ENCODE measurements at places on chromosomes 7 and 10. TPM values are rescaled to one million over a fixed set of nuclear protein-coding genes. Genes with fewer than 3 reads are reported as not detected.

Gene GIMAP8
- total RNA-seq = 7.7 TPM

Gene PRRT4
- 2.2 TPM for total RNA-seq

DNA sequence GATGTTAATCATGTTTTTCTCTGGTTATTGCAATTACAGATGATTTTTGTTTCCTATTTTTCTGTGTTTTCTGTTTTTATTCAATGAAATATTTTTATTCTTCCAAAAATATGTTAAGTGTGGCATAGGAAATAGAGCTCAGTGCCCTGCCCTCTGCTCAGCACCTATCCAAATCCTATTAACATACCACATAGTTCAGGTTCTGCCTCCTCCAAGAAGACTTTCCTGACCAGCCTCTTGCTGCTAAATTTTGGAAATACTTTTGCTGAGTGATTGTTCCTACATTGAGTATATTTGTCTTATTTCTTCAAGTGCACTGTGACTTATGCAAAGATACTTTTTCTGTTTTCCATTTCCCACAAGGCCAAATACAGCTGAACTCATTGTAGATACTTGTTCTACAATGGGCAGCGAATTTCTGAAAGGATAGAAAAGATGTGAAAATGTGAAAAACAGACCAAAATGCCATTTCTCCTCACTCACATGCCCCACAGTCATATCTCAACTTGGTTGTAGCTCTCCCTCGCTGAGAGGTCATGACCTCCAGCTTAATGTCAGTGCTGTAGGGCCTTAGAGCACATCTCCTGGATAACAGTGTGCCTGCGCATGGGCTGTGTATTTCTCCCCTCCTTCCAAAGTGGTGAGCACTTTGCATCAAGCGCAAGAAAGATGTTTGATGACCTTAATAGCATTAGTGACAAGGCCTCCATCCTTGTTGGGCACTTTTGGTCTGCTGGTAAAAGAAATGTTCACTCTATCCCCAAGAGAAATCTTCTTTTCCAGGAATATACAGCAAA lies 677.3 kb downstream of the LRMDA start:
- peaks cover 12% of the 10 kb centered on the region for H3K27me3 ChIP-seq
- H3K4me3 ChIP-seq = no peak overlapping the region
- H3K4me1 ChIP-seq = no peaks in the 10 kb centered on the region
- DNase-seq = no peak
- H3K27ac ChIP-seq = no peak overlapping the region

DNA sequence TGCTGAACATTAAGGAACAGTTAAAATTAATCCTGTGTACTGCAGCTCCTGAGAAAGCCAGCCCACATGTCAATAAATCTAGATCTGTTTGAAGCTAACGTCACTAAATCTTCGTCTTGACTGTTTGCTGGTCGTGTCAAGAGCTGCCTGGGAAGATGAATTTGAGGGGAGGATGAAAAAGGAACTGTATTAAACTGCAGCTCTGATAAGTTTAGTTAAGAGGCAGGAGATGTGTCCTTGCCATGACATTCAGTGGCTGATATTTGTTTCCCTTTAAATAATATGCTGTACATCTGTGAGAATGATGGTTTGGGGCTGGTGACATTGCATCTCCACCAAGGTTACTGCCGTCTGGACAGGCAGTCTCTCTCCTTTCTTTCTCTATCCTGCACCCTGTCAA lies 435.3 kb downstream of the LRMDA start:
- DNase-seq = no peak
- no peaks in the 10 kb centered on the region for H3K36me3 ChIP-seq
- no peaks in the 10 kb centered on the region for H3K27me3 ChIP-seq
- no peaks in the 10 kb centered on the region for H3K4me1 ChIP-seq
- H3K4me3 ChIP-seq = no peak overlapping the region

GRCh38 chr10:114713525-114714090 lies 55.5 kb upstream of the ABLIM1 start:
- no peaks in the 10 kb centered on the region for H3K27me3 ChIP-seq
- H3K36me3 ChIP-seq = no peaks in the 10 kb centered on the region
- H3K27ac ChIP-seq = peak overlapping the region; percentile 64
- peaks cover 41% of the 10 kb centered on the region for H3K4me1 ChIP-seq

DNA sequence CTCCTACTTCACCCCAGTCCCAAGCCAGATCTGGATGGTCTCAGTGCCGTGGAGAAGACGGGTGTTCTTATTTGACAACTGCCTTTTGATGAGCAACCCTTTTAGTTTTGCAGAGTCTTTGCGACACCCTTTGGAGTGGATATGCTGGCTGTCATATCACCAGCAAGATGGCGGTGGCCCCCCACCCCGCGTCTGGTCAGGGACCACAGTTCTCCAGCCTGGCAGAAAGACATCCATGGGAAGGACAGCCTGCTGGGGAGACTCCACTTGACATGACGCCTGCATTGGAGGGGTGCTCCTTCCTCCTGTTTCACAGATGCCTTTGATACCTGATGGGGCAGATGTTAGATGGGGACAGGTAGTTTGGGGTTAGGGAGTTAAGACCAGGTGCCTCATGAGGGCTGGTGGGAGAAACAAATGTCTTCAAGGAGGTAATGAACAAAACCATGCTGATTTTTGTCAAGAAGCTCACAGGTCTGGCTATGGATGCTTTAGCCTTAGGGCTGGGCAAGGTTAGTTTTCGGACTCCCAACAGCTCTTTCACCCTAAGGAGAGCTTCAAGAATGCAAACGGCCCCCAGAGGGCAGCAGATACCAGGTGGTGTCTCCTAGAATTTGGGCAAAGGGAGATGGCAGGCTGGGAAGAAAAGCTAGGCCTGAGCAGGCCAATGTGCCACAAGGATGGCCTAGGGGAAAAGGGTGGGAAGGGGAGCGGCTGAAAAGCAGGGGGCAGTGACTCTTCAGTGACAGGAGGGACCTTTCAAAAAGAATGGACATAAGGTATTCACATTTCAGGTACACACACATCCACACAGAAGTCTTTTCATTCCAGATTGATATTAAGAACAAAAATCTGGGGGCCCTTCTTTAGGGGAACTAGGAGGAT lies 95.2 kb downstream of the CLEC2L start:
- H3K4me1 ChIP-seq = no peaks in the 10 kb centered on the region
- no peaks in the 10 kb centered on the region for H3K27me3 ChIP-seq
- no peak overlapping the region for H3K4me3 ChIP-seq
- no peak overlapping the region for H3K27ac ChIP-seq

- peaks cover 28% of the 10 kb centered on the region for H3K4me1 ChIP-seq
- H3K36me3 ChIP-seq = no peaks in the 10 kb centered on the region
- peak overlapping the region; percentile 81 for H3K4me3 ChIP-seq
- DNase-seq = peak; percentile 18
- no peaks in the 10 kb centered on the region for H3K27me3 ChIP-seq
These were observed 557 bp downstream of the BAG3 start for GRCh38 chr10:119651514-119652360.

GRCh38 chr10:72690071-72690755 lies 1.7 kb upstream of the MCU start:
- H3K4me3 ChIP-seq = no peak overlapping the region
- no peaks in the 10 kb centered on the region for H3K27me3 ChIP-seq
- peak overlapping the region; percentile 33 for H3K27ac ChIP-seq
- H3K4me1 ChIP-seq = peaks cover 48% of the 10 kb centered on the region
- no peak for DNase-seq

Gene PCLO
- 0.05 TPM for total RNA-seq

Gene SFXN3
- 4.6 TPM for total RNA-seq

DNA sequence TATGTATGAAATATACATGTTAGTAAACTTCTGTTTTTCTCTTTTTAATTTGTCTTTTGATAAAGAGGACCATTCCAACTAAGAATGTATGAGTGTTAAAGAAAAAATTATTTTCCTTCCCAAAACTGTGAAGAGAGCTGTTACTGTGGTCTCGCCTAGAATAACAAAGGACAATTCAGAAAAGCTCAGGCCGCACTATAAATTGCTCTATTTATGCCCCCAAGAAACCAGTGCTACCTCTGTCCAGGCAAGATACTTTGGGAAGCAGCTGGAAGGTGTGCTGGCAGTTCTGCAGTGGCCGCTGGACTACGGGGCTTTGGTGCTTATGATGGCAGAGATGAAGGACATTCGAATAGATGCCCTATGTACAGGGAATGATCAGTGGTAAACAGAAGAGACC lies 252.1 kb downstream of the DOCK4 start:
- no peak for DNase-seq
- H3K27ac ChIP-seq = no peak overlapping the region
- no peaks in the 10 kb centered on the region for H3K27me3 ChIP-seq
- H3K4me1 ChIP-seq = no peaks in the 10 kb centered on the region
- H3K36me3 ChIP-seq = no peaks in the 10 kb centered on the region

Gene TEX36
- not detected for total RNA-seq

GRCh38 chr7:118826246-118826645 lies 601.7 kb downstream of the ANKRD7 start:
- no peaks in the 10 kb centered on the region for H3K36me3 ChIP-seq
- no peak overlapping the region for H3K4me3 ChIP-seq
- H3K27ac ChIP-seq = no peak overlapping the region
- H3K4me1 ChIP-seq = no peaks in the 10 kb centered on the region

DNA sequence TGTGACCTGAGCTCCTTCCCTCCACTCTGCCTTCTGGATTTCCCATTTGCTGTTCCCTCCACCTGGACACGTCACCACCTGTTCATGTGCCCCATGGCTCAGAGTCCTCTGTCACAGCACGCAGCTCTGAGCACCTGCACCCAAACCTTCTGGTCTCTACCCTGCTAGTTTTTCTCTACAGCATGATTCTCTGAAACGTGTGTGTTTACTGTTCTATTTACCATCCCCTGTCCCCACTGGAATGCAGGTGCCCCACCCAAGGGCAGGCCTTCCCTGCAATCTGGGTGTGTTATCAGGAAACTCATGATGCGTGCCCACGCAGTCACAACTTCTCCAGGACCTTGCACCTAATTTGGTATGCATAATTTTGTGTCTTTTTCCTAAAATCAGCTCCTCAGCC lies 284.4 kb upstream of the IGFBP3 start:
- no peaks in the 10 kb centered on the region for H3K27me3 ChIP-seq
- H3K4me1 ChIP-seq = no peaks in the 10 kb centered on the region
- no peak overlapping the region for H3K4me3 ChIP-seq

Gene EPC1
- total RNA-seq = 29.4 TPM

Gene MNX1
- 0.20 TPM for total RNA-seq

DNA sequence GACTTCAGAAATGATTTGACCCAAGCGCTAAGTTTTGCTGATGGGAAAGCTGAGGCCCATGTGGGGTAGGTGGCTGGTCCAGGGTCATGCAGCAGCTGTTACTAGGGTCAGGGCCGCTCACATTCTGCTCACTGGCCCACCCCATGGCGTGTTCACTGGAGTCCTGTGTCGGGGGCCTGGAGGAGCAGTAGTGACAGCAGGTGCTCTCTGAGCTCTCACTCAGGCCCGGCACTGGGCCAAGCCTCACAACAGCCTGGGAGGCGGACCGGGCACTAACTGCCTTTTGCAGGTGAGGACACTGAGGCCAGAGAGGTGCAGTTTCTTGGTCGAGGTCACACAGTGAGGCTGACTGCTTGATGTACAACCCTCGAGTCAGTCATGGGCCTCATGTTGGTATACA lies 82.7 kb downstream of the GLRX3 start:
- no peak for DNase-seq
- H3K27ac ChIP-seq = no peak overlapping the region
- H3K36me3 ChIP-seq = no peaks in the 10 kb centered on the region
- H3K4me1 ChIP-seq = no peaks in the 10 kb centered on the region
- no peaks in the 10 kb centered on the region for H3K27me3 ChIP-seq
- no peak overlapping the region for H3K4me3 ChIP-seq

DNA sequence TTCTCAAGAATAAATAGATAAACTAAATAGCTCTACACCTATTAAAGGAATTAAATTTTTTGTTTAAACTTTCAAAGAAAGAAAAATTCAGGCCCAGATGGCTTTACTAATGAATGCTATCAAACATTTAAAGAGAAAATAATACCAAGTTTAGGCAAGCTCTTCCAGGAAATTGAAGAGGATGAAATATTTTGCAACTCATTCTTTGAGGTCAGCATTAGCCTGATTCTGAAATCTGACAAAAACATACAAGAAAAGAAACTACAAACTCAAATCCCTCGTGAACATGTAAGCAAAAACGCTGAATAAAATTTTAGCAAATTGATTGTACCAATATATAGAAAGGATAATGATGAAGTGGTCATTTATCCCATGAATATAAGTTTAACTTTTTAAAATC lies 93.4 kb downstream of the RTKN2 start:
- no peaks in the 10 kb centered on the region for H3K4me1 ChIP-seq
- no peak for DNase-seq
- no peaks in the 10 kb centered on the region for H3K27me3 ChIP-seq
- no peak overlapping the region for H3K27ac ChIP-seq

DNA sequence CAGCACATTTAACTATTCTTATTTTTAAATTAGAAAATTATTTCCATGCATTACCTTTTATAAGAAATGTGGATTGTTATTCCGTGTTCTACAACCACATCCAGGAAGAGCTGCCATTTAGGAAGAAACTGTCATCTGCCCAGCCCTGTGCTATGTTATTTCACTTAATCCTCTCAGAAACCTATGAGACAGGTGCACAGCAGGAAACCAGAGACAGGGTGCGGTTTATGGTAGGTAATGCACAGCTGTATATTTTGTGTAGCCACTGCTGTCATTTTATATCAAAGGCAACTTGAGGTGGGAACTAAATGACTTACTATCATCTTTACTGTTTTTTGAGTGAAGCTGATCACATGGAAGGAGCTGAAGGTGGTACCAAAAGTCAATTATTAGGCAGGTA lies 232.3 kb downstream of the MAGI2 start:
- H3K27ac ChIP-seq = no peak overlapping the region
- no peak overlapping the region for H3K4me3 ChIP-seq
- H3K27me3 ChIP-seq = no peaks in the 10 kb centered on the region
- H3K36me3 ChIP-seq = no peaks in the 10 kb centered on the region
- no peaks in the 10 kb centered on the region for H3K4me1 ChIP-seq
- DNase-seq = no peak

Gene POLL
- total RNA-seq = 31.6 TPM

DNA sequence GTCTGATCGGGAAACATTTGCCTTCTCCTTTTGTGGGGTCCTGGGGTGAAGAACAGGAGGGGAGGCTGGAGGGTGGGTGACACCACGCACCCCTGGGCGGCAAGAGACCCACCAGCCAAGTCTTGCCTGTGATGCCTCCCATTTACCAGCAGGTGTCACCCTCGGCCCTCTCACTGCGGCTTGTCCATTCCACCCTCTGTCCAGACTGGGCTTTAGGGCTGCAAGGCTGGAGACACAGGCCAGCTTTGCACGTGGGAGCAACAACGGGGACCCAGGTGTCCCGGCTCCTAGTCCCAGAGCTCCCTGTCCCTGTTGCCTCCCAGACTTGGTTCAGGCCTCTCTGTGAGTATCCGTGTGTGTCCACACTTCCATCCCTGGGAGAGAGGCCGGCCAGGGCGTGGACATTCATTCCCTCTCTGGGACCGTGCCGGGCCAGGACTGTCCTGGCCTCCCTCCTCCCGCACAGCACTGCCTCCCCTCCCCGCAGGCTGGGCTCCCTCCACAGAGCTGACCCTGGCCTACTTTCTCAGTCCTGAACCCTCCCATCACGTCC lies 36.2 kb upstream of the GTF2IRD1 start:
- peak overlapping the region; percentile 48 for H3K27ac ChIP-seq
- H3K4me3 ChIP-seq = no peak overlapping the region

DNA sequence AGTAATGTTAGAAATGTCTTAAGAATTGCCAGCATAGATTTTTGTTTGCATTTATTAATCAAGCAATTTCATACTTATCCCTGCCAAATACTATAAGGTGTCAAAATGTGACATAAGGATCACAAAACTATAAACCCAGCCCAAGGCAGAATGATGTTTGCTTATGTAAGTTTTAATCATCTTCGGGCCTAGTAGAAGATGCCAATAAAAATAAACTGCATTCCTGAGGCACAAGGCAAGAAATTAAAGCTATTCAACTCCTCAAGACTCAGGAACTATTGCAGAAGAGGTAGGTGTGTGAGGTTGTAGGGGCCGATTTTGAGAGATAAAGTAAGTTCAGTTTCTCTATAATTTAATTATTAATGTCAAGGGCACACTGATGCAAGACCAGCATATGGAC lies 189.4 kb upstream of the AHR start:
- no peaks in the 10 kb centered on the region for H3K4me1 ChIP-seq
- no peak overlapping the region for H3K27ac ChIP-seq
- no peaks in the 10 kb centered on the region for H3K27me3 ChIP-seq
- no peaks in the 10 kb centered on the region for H3K36me3 ChIP-seq
- no peak overlapping the region for H3K4me3 ChIP-seq

All from gastrocnemius medialis (tissue), 4 donors.